Uterus (tissue), 4 donors: ENCODE measurements at places on chromosomes 13 and 19. TPM values are rescaled to one million over a fixed set of nuclear protein-coding genes. Genes with fewer than 3 reads are reported as not detected.
A peak's percentile ranks its signal among the peaks of the same experiment; 100 is the strongest.

- no peaks in the 10 kb centered on the region for H3K4me1 ChIP-seq
- no peak overlapping the region for H3K4me3 ChIP-seq
- H3K27ac ChIP-seq: no peak overlapping the region
- H3K27me3 ChIP-seq: no peaks in the 10 kb centered on the region
Measured at GRCh38 chr19:12481781-12482508, 2.7 kb downstream of the ZNF709 start.

DNA sequence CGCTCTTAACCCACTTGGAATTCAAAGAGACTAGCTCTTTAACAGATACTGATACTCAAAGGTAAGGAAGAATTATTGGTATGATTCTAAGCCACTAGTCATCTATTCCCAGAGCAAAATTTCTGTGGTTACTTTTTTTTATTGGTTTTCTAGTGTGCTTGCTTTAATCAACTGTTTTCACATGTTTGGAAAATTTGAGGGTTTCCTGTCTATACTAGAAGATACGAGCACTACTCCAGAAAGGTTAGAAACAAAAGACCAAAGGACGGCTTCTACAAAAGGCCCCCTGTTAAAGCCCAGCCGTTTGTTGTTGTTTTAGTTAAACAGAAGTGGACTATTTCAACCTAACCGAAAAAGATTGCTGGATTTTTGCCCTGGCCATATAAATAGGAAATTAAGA lies 18.5 kb upstream of the LPAR6 start:
- no peaks in the 10 kb centered on the region for H3K27me3 ChIP-seq
- no peaks in the 10 kb centered on the region for H3K36me3 ChIP-seq
- no peak for DNase-seq
- H3K4me1 ChIP-seq: peaks cover 5% of the 10 kb centered on the region

DNA sequence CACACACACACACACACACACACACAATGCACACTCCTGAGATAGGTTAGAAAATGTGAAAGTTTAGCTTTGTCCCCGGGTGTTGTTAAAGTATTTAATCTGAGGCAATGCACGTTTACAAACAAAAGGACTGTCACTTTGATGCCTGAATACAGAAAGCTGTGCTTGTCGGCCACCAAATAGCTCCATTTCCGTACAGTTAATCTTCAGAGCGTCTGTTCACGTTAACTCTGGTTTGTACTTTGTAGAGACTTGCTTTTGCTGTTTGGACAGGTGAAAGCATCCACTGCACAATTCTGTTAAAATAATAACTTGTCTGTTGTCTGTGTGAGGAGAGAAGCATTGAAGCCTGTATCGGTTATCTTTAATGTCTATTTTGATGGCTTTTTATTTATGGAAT lies 267.8 kb downstream of the FGF9 start:
- no peaks in the 10 kb centered on the region for H3K36me3 ChIP-seq
- DNase-seq: no peak
- H3K27ac ChIP-seq: no peak overlapping the region
- H3K27me3 ChIP-seq: no peaks in the 10 kb centered on the region
- H3K4me3 ChIP-seq: no peak overlapping the region
- no peaks in the 10 kb centered on the region for H3K4me1 ChIP-seq

The TGFBR3L gene
- total RNA-seq: 5.2 TPM

- peaks cover 12% of the 10 kb centered on the region for H3K27me3 ChIP-seq
- no peak for DNase-seq
- H3K27ac ChIP-seq: no peak overlapping the region
- H3K36me3 ChIP-seq: no peaks in the 10 kb centered on the region
Measured at GRCh38 chr19:17329366-17330261, 5.0 kb downstream of the ANO8 start.

The DNASE2 gene
- total RNA-seq: 29.1 TPM

DNA sequence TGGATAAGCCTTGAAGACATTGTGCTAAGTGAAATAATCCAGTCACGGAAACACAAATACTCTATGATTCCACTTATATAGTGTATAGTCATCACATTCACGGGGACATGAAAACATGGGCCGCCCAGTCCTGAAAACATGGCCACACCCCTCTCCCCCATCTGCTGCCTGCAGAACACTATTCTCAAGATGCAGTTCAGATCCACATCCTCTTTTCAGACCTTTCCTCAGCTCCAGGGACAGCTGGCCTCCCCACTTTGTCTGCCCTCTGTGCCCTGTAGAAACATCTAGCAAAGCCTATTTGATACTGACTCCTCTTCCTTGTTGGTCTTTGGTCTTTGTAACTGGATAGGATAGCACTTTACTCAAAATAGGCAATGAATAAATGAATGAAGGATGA lies 8.3 kb downstream of the RFX2 start:
- H3K27ac ChIP-seq: no peak overlapping the region
- no peak for DNase-seq
- no peaks in the 10 kb centered on the region for H3K36me3 ChIP-seq
- H3K4me3 ChIP-seq: no peak overlapping the region
- no peaks in the 10 kb centered on the region for H3K27me3 ChIP-seq

DNA sequence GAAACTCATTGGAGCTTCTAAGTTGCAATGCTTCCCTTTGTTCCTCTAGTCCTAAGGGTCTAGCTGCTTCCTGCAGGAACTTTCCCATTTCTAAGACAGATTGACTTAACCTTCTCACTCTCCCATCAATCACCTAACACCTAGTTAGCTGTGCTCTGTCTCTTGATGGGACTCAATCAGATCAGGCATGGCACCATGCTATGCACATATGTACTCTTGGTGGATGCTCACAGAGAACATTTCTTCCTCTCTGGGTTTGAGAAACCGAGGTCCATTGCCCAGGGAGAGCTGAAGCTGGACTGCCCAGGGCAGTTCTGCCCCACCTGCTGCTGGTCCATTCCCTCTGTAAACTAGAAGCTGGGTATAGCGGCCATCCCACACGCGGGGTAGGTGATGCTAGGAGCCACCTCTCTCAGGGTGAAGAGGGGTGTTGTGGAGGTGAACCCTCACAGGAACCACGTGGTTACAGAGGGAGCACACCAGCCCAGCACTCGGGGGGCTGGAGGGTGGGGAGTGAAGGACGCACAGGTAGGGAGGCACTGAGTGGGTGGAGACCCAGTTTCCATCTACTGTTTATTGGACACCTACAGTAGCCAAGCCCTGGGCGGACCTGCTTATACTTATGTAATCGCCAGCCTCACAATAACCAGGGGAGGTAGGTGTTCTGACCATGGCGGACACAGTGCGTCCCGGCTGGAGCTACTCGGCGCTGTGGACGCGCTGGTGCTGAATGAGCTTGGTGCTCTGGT lies 3.1 kb upstream of the UBE2M start:
- no peaks in the 10 kb centered on the region for H3K36me3 ChIP-seq
- peaks cover 27% of the 10 kb centered on the region for H3K4me1 ChIP-seq
- no peak for DNase-seq
- peak overlapping the region; percentile 60 for H3K27ac ChIP-seq
- H3K4me3 ChIP-seq: peak overlapping the region; percentile 41
- no peaks in the 10 kb centered on the region for H3K27me3 ChIP-seq

The CCL25 gene
- total RNA-seq: not detected

DNA sequence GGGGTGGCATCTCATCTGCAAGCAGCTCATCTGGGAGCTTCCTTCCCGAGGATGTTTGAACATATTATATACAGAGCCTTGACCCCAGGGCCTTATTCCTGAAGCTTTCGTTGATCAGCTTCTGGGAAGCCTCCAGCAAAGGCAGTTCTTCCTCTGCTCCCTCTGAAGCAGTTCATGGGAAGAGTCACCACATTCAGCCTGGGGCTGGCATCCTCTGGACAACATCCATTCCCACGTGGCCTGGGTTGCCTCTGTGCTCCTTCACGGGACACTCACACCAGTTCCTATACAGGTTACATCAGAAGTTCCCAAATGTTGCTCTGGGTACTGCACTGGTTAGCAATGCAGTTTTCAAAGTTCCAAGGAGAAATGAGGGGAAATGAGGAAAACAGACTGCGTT lies 29.6 kb downstream of the COL4A2 start:
- DNase-seq: no peak
- no peaks in the 10 kb centered on the region for H3K36me3 ChIP-seq

GRCh38 chr13:28607187-28607955 lies 51.6 kb upstream of the POMP start:
- DNase-seq: no peak
- H3K4me1 ChIP-seq: no peaks in the 10 kb centered on the region
- no peaks in the 10 kb centered on the region for H3K36me3 ChIP-seq
- no peaks in the 10 kb centered on the region for H3K27me3 ChIP-seq
- H3K27ac ChIP-seq: no peak overlapping the region
- no peak overlapping the region for H3K4me3 ChIP-seq

GRCh38 chr19:18202778-18203407 lies 949 bp downstream of the RAB3A start:
- peak; percentile 48 for DNase-seq
- H3K36me3 ChIP-seq: no peaks in the 10 kb centered on the region
- peak overlapping the region; percentile 79 for H3K4me3 ChIP-seq

The ARL11 gene
- total RNA-seq: 0.21 TPM

The PTGIR gene
- total RNA-seq: 0.88 TPM

The SERPINE3 gene
- 0.14 TPM for total RNA-seq

The RNF17 gene
- total RNA-seq: not detected
